ENCODE measurements at places on chromosomes 4 and X.
A peak's percentile ranks its signal among the peaks of the same experiment; 100 is the strongest.

GRCh38 chr4:85128246-85129204 is 162.0 kb upstream of the WDFY3 start:
- DNase-seq: no peak

GRCh38 chrX:40244980-40245379 is 147.2 kb upstream of the BCOR start:
- DNase-seq: peak; percentile 31

DNA sequence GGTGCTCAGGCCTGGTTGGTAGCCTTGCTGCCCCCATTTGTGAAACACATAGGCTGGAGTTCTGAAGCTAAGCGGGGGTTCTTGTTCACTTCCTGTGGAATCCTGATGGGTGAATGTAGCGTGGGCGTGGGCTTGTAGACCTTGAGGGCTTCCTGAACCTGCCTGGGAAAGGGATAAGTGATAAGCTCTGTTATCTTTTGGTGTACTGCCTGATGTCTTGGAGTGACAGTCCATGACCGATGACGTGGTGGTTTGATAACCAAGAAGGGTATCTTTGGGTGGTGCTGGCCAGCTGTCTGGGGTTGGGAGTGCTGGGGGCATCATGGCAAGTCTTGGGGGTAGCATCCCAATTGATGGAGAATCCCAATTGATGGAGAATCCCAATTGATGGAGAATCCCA is 17.5 kb upstream of the WDR1 start:
- DNase-seq: no peak

DNA sequence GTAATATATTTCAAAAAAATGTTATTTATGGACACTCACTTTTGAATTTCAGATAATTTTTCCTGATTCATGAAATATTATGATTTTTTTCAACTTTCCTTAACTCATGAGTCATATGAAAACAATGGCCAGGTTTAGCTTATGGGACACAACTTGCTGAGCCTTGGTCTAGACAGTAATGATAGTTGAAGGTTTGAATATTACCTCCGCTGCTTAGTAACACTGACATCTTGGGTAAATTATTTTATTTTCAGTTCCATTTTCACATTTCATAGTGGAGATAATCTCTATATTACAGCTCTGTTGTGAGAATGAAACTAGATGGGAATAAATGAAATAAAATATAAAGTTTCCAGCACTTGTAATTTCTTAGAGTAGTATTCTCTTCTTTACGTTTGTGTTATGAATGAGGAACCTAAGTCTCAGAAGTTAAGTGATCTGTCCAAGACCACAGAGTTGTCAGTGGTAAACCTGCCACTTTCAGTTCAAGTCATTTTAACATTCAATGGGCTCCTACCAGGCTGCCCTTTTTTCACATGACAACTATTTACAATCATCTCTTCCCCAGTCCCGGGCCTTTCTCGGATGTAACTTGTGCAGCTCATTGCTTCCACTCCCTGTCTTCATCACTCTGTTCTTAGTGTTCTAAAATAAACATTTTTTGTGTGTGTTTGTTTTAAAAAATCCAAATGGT is 46.8 kb upstream of the GC start:
- DNase-seq: no peak

GRCh38 chr4:180710628-180711337 is 1532.4 kb upstream of the TENM3 start:
- peak; percentile 44 for DNase-seq

Data from fibroblast of skin of back (primary cell).